HuH-7.5 (cell line): ENCODE measurements at places on chromosomes 5 and 9.
A peak's percentile ranks its signal among the peaks of the same experiment; 100 is the strongest.

DNA sequence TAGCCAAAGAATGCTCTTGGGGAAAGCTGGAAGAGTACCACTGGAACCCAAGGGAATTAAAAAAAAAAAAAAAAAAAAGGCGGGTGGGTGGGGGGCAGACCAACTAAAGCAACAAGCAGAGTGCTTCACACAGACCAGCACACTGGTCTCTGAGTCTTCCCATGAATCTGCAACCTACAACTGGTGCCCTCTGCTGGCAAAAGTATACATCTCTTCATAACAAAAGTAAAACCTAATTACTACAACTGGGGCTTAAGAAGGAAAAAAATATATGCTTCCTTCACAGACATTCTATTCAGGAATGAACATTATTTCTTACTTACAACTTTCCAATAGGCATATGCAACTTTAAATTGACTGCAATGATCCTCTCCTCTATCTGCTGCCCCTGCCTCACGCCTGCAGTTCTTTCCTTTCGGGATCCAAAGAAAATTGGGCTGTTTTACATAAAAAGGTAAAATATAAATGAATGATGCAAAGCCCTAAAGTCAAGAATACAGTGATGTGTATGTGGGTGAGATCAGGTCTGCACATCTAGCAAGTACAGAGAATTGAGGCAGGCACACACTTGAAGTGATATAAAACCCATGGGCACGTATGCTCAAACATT lies 7.2 kb upstream of the KLHL3 start:
- DNase-seq, result no peak

GRCh38 chr5:5135957-5136676 lies 4.0 kb upstream of the ADAMTS16 start:
- DNase-seq, result peak; percentile 38

GRCh38 chr9:82140471-82140870 lies 151.9 kb downstream of the SPATA31D1 start:
- DNase-seq, result no peak

- DNase-seq, result no peak
Measured at GRCh38 chr5:163504079-163504931, 1.1 kb upstream of the MAT2B start.

- no peak for DNase-seq
Measured at GRCh38 chr5:81545911-81546310, 152.0 kb upstream of the ACOT12 start.

DNA sequence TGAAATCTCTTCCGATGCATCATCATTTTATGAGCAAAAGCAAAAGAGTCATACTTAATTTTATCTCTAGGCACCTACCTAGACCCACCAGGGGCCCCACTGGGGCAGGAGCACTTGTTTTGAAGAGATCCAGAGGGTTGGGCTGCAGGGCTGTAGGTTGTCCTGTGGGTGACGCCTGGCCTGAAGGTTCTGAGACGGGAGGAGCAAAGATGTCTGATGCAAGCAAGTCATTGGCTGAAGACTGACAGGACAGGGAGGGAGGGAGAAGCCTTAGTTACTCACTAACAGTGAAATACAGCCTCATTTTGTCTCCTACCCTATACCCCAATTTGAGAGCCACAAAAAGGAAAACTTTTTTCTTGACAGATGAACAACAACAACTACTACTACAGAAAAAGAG lies 17.1 kb upstream of the C9 start:
- DNase-seq, result no peak

- DNase-seq, result no peak
Measured at GRCh38 chr9:108603141-108603540, 252.6 kb downstream of the ACTL7B start.

- DNase-seq, result no peak
Measured at GRCh38 chr5:147061431-147061830, 173.4 kb upstream of the STK32A start.

DNA sequence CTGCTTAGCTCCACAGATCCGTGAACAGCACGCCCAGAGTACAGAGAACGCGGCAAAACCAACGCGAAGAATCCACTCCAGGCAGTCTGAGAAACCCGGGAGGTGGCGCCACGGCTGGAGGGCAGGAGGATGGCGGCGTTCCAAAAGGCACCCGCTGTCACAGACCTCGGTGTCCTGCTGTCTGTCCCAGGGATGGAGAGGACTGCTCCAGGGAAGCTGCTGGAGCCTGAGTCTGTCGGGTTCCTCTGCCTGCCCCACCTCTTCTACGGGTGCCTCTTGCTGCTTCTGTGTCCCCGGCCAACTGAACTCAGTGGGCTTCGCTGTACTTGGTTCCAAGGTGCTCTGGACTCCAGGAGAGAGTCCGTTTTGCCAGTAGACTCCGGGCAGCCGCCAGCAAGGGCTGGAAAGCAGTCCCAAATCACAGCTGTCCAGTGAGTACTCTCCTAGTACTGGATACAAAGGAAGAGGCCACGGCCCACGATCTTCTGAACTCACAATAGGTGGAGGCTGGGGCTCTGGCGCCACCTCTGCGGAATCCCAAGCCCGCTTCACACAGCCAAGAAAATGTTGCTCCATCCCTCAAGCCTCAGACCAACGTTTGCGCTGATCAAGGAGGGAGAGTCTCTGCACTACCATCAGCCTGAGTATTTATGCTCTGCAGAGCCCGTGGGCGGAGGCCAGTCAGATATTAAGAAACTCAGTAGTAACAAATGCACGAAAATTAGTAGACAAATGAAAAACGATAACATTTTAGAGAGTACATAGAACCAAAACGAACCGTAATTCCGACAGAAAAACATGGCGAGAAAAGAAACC lies 440 bp downstream of the ANXA2R start:
- no peak for DNase-seq

GRCh38 chr9:74361508-74361907 lies 135.6 kb upstream of the RORB start:
- DNase-seq, result no peak

DNA sequence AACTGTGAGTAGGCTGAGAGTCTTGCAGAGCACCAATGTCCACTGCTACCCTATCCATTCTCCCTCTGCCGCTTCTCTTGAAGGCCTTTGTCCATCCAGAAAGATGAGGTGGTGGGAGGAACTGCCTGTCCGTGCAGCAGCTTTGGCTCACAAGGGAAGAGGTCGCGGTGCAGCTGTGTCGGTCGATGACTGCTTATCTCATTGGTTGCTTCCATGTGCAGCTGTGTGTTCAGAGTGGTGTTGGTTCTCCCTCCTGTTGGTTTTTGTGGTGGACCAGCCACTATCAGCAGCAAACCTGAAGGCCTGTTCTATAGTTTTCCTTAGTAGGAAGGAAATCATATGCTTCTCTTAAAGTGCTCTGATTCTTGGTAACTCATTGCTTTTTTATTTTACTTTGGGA lies 40.7 kb downstream of the SPTAN1 start:
- no peak for DNase-seq

- DNase-seq, result no peak
Measured at GRCh38 chr5:111901296-111901695, 144.3 kb upstream of the NREP start.

DNA sequence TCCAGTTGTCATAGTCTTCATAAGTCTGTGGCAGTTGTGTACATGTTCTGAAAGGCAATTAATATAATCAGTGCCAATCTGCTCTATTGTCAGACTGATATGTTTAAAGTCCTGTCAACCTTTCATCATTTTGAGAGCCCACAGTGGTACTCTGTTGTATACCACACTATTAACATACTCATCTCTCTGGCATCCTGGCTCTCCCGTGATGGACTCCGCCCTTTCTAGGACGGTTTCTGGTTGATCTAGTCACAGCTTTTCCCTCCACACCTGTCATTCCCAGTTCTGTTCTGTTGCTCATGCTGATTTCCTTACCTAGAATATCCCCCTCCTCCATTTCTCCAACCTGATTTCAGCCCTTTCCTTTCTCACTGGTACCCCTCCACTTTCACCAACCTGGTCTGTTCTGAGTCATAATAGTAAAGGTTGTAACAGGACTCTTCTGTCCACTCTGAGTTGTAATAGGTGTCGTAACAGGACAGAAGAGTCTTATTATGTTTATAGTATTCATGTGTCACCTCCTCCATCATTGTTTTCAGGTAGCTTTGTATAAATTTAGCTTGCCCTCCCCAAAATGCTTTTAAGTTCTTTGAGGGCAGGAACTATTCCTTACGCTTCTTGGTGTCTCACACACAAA lies 4.1 kb downstream of the PTCD2 start:
- DNase-seq, result no peak

DNA sequence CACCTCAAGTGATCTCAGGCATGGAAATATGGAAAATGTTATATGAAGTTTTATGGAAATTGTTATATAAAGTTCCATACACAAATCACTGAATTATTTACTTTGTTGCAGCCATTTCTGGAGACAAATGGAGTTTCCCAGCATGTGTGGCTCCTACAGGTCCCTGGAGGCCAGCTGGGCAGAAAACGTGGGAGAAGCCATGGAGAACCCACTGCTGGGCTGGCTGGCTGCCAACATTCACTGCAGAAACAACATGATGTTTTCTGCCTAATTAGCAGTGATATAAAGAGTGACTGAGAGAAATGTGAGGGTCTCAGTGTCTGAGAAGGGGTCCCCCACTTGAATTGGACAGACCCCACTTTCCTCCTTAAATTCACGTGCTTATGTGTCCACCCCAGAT lies 208.8 kb upstream of the IRX2 start:
- no peak for DNase-seq

DNA sequence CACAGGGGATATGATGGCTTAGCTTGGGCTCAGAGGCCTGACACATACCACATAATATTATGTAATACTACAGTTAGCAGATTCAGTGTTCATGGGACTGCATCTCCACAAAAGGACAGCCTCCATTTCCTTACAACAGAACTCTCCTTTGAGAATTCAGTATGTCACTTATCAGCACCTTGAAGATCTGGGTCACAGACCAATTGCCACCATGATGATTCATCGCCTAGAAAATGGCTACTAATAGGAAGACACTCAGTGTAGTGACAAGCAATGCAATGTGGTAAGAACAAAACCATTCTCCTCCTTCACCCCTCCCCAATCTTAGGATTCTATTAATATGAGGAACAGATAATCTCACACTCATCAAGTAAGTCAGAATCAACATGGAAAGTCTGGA lies 38.7 kb upstream of the PRLR start:
- no peak for DNase-seq

DNA sequence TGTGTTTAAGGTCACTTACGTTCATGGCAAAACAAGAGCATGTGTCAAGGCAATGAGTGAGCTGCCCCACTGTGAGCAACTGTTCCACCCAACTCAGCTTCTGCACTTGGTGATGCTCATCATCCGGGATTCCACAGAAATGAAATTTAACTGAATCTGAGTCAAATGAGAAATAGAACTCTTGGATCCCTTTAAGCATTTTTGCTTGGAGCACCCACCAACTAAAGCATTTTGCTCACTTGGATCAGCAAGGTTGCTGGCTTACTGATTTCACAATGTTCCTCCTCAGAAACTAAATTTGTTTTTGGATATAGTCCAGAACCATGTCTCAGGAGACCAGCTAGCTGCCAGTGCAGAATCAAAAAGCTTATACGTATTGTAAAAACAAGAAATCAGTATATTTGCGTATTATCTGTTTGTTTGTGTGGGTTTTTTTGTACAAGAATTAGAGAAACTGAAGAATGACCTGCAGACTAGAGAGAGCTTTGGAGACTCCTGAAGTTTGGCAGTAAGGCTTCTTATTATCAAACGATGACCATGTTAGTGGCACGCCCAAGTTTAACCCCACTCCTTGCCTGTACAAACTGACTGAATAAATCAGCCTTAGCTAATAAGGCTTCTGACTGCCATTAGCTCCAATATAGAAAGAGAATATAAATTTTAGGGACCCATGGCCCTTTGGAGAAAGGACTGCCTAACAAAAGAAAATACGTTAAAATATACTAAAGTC lies 153.8 kb upstream of the FST start:
- no peak for DNase-seq

DNA sequence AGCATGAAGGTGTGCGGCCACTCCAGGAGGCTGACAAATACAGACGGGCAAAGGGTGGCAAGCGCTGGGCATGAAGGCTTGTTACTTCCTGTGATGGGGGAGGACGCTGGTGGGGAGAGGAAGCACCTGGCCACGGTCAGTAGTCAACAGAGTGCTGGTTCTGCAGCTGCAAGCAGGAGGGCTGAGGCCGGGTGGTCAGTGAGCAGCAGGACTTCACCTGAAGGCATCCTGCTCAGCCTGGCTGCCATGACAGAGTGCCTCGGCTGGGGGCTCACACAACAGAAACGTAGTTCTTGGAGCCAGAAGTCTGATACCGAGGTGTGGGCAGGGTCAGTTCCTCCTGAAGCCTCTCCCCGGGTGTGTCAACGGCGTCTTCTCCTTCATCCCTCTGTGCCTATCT lies 118.6 kb upstream of the IRX4 start:
- DNase-seq, result no peak

DNA sequence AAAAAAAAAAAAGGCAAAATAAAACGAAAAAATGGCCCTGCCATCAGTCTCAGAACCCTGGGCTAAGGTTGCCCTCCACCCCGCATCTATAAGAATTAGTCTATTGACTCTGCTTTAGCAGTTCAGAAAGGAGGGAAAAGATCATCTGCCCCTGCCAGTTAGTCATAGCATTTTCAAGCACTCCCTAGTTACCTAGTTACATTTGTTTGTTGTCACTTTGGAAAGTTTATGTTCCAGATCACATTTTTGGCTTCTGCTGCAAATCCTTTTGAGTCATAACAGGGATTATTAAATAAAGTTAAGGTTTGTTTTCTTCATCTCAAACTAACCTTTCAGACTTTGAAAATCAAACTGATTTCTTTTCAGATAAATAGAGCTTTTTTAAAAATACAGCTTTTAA lies 52.1 kb downstream of the AQP7 start:
- no peak for DNase-seq

DNA sequence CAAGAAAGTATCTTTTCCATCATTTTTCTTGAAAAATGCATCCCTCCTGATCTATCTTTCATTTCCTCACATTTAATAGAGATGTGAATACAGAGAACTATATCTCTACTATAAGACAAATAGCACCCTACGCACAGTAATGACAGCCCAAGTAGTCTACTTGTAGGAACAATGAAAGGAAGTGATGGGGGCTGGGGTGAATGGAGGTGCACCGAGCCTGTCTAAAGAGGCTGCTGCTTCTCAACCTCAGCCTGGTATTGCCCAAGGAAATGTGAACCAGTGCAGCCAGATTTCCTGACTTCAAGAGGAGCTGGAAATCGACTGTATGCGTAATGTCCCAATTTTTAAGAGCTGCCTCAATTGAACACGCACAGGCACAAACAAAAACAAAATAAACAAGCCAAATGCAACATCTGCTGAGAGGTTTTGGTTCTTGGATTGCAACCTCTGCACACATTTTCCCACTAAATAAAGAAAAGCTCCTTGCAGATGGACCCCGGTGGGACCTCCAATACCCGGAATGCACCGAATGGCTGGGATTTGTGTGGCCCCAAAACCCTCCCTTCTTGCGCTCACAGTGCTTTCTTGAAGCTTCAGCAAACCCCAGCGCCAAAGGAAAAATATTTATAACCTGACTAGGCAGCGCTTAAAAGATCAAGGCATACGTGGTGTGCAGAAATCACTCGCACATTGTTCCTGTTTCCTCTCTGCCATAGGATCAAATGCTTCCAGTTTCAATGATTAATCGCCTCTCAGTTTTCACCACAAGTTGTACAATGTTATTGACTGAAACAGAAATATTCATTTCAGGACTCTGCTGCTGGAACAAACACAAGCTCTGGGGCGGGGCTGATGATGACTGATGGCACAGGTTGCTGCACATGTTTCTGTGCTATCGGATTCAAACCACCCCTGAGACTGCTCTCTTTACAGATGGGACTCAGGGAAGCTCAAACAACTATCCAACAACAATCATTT lies 68.3 kb downstream of the KCNIP1 start:
- DNase-seq, result no peak
